ENCODE measurements at places on chromosomes 4 and X.
A peak's percentile ranks its signal among the peaks of the same experiment; 100 is the strongest.

GRCh38 chr4:26163425-26164362, 157.1 kb upstream of the RBPJ start:
- no peak for DNase-seq

DNA sequence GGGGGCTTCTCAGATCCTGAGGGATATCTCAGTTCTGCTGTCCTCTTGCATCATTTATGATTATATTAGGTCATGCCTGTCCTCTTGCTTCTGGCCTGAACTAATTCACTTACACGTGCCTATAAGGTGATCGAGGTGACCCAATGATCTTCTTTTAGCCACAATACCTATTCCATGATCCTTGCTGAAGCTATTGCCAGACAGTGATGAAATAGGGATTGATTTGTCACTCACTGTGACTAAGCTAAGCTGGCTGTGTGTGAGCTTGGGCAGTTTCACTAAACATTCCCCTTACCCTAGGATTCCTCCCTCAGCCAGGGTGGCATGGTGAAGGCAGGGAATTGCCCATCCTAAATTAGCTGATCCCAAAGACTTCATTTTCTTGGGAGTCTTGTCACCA, 19.0 kb downstream of the HADH start:
- DNase-seq: peak; percentile 79

DNA sequence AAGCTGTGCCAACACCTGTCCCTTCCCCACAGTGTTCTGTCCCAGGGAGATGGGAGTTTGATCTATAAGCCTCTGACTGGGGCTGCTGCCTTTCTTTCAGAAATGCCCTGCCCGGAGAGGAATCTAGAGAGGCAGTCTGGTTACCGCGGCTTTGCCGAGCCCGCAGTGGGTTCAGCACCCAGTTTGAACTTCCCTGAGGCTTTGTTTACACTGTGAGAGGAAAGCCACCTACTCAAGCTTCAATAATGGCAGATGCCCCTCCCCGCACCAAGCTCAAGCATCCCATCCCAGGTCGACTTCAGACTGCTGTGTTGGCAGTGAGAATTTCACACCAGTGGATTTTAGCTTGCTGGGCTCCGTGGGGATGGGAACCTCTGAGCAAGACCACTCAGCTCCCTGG, 33.3 kb upstream of the ARSJ start:
- no peak for DNase-seq

- DNase-seq: peak; percentile 18
Measured at GRCh38 chr4:140703463-140703862, 52.7 kb downstream of the TBC1D9 start.

DNA sequence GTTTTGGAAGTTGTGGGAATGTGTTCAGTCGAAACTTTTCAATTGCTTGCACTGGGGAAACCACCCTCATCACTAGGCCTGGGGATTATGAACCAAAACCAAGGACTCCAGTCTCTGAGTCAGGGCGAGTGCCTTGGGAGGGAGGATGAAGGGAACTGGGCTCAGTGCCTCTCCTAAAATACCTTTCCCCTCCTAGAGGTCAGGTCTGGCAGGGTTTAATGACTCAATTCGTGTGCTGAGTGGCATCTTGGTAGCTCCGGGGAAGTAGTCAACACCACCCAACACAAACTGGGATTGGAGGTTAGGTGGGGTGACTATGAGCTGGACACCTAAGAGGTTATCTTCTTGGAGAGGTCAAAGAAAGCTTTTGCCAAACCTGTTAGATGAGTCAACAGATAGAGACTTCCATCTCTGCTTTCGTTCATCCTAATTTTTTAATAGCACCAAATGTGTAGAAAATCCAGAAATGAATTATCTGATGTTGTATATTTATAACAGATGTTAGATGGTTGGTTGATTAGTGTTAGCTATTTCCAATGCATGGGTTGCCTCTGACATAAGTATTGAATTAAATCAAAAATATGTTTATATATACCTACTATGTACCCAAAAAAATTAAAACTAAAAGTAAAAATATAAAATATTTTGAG, 202.8 kb downstream of the SHROOM3 start:
- DNase-seq: no peak

DNA sequence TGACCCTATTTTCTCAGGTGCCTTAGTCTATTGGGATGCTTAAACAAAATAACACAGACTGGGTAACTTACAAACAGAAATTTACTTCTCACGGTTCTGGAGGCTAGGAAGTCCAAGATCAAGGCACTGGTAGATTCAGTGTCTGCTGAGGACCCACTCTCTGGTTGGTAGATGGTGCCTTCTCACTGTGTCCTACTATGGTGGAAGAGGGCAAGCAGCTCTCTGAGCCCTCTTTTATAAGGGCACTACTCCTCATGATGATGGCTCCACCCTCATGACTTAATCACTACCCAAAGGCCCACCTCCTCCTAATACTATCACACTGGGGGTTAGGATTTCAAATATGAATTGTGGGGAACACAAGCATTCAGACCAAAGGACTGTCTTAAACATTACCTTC, 11.8 kb downstream of the SMIM14 start:
- DNase-seq: no peak

DNA sequence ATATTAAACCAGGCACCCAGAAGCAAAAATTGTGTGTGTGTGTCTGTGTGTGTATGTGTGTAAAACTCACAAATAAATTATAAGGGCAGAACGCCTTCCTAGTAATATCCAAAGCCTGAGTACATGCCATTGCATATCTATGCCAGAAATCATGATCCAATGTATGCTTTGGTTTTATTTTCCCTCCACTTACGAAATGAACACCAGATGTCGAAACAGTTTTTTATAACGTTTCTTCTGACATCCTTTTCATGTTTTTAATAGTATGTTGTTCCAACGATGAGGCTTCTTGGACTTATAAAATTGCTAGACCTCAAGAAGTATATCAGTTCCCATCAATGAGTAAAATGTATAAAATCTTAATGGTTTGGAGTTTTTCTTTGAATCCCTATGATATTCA, 55.4 kb downstream of the KCNIP4 start:
- peak; percentile 27 for DNase-seq

DNA sequence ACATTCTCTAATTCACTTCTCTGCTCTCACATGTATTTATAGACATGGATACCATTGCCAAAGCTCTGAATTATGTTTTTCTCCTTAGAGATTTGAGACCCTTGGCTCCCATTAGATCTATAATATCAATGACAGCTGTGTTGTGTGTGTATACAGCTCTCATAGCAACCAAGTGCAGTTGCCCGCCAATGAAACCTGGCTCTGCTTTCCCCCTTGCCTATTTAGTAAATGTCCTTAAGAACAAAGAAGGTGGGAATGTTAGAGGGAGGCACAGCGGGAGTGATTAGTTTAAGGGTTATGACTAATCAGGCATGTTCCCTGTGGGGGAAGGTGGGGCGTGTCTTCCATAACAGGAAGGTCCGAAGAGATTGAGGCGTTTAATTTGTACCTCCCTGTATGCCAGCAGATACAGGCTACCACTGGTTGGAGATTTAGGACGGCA, 100.5 kb upstream of the TBC1D9 start:
- peak; percentile 52 for DNase-seq

GRCh38 chr4:17701138-17701839, 80.1 kb downstream of the FAM184B start:
- no peak for DNase-seq

DNA sequence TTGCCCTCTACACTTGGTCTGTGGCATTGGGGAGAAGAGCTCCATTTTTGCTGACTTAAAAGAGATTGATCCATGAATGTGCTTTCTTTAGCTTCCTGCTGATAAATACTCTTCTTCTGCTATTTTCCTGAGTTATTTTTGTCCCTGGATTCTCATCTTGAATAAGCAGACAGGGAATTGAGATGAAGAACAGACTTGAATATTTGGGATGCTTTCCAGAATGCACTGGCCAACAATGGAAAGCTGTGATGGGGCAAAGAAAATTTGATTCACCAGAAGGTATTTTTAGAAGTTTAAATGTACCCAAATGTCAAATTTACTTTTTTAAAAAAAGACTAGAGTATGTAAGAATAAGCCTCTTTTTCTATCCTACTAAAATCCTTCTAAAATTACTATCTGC, 309.9 kb upstream of the PPP1R2C start:
- DNase-seq: no peak

GRCh38 chrX:81229229-81229628, 27.3 kb downstream of the SH3BGRL start:
- DNase-seq: no peak

- DNase-seq: no peak
Measured at GRCh38 chr4:155094201-155094820, 114.1 kb upstream of the NPY2R start.

GRCh38 chr4:1792832-1793495, at the start of gene FGFR3:
FGFR3 (plus strand) TSS chr4:1793293; CDS start chr4:1793935, 642 bp downstream.
- peak; percentile 54 for DNase-seq

GRCh38 chrX:55120761-55121358, 32.0 kb downstream of the PAGE2 start:
- DNase-seq: no peak

DNA sequence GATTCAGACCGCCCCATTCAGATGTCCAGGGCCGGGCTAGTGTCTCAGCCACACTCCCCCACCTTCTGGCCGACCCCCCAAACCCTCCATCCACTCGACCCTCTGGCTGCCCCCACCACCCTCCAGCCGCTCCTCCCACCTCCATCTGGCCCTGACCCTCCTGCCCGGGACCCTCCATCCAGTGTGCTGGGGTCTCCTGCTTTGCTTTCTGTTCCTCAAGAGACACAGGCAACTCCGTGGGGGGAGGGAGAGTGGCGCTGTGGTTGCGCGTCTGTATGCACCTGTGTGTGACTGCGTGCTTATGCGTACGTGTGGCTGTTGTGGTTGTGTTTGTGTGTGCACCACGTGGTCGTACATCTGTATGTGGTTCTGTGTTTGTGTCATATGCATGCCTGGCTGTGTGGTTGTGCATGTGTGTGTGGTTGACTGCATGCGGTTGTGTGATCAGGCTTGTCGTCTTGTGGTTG, 33.3 kb downstream of the CPLX1 start:
- DNase-seq: no peak

GRCh38 chrX:20394451-20394850, 127.7 kb upstream of the RPS6KA3 start:
- DNase-seq: no peak

- DNase-seq: no peak
Measured at GRCh38 chr4:57051095-57051494, 59.1 kb downstream of the IGFBP7 start.

DNA sequence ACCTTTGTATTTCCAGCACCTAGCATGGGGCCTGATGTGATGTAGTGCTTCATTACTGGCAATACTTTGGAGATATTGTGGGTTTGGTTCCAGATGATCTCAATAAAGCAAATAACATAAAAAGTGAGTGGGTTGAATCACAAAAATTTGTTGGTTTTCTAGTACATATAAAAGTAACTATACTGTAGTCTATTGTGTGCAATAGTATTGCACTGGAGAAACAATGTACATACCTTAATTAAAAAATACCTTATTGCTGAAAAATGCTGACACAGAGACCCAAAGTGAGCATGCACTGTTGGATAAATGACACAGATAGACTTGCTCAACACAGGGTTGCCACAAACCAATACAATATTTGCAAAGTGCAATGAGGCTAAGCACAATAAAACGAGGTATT, 17.7 kb upstream of the MGST2 start:
- DNase-seq: no peak

GRCh38 chrX:69153060-69153730, 12.1 kb downstream of the PJA1 start:
- peak; percentile 71 for DNase-seq

DNA sequence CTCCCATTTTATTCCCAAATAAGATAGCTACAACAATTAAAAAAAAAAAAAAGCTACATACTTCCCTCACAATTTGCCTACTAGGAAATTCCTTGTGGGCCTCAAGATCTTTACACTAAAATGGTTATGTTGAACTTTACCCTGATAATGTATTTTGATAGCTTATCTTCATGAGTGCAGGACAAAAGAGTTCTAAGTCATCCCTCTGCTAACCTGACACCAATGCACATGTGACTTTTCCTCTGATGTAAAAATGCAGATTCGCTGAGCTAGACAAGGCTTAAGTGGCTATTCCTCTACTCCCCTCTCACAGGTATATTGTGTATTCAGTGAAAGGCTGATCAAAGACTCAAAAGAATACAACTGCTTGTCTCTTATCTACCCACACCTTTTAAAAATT, 22.5 kb downstream of the ELF2 start:
- no peak for DNase-seq

DNA sequence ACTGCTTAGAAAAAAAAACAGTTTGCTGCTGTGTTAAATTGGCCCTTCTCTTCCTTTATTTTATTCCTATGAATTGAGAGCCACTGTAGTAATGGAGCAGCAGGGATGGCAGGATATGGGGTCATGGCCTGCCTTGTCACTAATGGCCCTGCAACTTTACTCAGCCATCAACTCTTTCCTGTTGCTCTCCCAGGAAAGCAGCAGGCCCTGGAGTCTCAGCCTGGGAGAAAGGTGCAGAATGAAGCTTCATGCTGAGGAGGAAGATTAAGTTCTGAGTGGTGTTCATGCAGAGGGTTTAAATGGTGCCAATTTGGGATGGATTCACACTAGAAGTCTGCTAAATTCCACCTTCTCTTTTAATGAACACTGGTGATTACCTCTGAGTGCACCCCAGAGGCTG, 285.6 kb downstream of the GPAT3 start:
- no peak for DNase-seq

DNA sequence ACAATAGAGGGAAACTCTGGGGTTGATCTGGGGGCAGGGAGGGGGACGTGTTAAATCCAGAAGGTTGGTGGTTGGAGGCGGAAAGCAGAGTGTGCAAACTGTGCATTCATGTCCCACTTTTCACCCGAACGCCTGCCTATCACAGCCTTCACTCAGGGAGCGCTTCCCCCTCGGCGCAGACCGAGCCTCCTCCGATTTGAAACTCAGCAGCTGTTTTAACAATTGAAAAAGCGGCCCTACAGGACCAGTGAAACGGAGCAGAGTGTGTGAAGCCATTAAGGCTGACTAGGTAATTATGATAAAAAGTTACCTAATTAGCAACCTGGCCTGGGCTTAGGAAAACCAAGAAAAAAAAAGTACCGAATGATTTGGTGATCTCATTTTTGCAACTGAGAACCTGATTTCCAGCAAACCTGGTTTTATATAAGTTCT, 685 bp upstream of the NDNF start:
- peak; percentile 23 for DNase-seq

- DNase-seq: no peak
Measured at GRCh38 chr4:40617872-40618271, 11.8 kb downstream of the RBM47 start.

GRCh38 chr4:157818946-157819692, 353.7 kb downstream of the GASK1B start:
- DNase-seq: no peak

DNA sequence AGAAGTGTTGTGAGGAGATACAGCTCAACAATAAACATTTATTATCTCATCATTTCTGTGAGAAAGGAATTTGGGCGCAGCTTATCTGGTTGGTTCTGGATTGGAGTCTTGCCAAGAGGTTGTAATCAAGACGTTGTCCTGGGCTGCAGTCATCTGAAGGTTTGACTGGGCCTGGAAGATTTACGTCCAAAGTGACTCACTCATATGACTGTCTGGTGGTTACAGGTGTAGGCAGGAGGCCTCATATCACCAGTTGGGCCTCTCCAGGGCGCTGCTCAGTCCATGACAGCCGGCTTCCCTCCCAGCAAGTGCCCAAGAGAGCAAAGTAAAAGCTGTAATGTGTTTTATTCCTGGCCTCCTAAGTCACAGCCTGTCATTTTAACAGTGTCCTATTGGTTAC, 106.3 kb downstream of the USP46 start:
- no peak for DNase-seq

GRCh38 chr4:120633810-120634209, 288.7 kb downstream of the PRDM5 start:
- DNase-seq: peak; percentile 53

- DNase-seq: no peak
Measured at GRCh38 chr4:185290656-185291055, 81.3 kb downstream of the SNX25 start.
